ENCODE measurements at places on chromosomes 3 and 15.

GRCh38 chr3:63911509-63911872, 692 bp downstream of the SCAANT1 start:
- DNase-seq: no peak

GRCh38 chr15:62883938-62884479, 158.5 kb upstream of the TPM1 start:
- DNase-seq: no peak

GRCh38 chr3:161401389-161401788, 30.1 kb upstream of the SPTSSB start:
- DNase-seq: no peak

- DNase-seq: no peak
These were observed 2.7 kb downstream of the MLF1 start for GRCh38 chr3:158573714-158574113.

DNA sequence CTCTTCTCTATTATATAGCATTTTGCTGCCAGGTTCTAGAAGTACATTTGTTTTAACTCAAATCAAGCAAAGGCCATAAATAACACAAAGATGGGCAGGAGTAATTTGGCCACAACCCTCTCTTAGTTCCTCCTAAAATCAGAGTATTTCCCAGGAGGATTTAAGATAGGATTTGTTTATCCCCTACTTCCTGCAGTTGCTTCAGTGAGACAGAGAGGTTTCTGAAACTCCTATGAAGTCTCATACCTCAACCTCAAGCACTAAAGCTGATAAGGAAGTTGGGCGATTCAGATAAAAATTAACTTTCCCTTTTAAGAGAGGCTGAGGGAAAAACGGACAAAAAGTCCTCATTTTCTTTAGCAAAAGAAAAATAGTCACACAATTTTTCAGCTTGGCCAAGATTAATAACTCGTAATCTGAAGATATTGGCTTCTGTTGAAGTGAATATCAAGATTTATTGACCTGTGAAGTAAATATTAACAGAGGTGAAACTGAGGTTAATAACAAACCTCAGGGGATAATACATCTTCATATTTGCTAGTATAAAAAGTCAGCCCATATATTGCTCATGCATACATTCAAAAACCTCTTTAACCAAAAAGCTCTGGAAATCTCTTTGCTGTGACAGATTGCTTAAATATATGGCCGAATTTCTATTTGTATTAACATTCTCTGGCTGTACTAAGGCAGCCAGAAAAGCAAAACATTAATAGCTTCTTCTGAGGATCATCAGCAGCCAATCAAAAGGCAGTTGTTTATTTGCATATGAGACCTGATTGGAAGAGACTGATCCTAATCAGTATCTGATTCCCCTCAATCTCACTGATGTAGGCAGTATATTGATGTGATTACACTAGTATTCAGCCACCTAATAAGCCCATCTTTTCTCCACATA, 90.6 kb upstream of the GADL1 start:
- DNase-seq: no peak

- no peak for DNase-seq
These were observed 37.2 kb downstream of the IDH2 start for GRCh38 chr15:90064911-90065681.

DNA sequence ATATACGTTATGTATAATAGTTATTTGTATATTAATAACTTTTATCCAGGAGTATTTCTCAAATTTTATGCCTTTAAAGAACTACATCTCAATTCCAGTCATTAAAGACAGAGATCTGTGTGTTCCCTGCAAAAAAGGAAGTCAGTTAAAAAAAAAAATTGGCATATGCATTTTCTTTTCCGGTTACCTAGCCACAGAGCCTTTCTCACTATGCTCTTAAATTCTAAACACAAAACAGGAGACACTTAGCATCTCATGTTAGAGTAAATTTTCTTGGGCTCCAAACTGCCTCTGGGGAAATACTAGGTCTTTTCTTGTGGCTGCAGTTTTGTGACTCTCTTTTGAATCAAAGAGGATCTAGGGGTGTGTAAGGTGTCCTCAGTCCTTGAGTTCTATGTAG, 105.9 kb downstream of the KCNH8 start:
- no peak for DNase-seq

DNA sequence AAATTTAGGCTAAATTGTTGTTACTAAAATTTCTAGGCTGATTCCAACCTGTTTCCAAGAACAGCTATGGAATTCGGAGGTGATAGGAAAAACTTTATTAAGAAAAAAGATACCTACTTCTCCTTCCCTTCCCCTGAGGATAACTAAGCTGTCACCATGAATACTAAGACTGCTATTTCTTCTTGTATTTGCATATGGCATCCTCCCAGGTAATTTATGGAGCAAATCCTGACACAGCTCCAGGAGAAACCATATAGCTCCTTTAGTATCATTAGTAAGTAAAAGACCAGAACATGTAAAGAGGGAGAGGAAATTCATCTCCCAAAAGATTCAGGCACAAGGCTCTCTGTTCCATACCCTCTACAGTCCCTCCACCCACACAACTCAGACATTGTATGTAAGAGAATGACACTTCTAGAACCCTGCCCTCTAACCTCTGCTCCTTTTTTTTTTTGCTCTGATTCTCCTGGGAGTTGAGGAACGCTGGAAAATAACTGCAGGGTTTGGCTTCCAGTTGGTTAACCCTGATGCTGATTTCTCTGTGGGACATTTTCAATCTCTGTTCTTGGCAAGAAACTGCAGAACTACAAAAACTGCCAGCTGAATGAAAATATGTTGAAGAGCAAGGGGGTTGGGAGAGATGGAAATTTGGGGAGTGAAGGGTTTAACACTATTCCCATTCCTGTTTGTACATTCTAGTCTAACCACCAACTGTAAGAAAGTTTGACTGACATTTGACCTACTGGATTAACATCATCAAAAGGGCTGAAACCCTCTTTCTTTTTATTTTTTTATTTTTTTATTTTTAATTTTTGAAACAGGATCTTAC, 14.2 kb upstream of the MAGI1 start:
- DNase-seq: no peak

DNA sequence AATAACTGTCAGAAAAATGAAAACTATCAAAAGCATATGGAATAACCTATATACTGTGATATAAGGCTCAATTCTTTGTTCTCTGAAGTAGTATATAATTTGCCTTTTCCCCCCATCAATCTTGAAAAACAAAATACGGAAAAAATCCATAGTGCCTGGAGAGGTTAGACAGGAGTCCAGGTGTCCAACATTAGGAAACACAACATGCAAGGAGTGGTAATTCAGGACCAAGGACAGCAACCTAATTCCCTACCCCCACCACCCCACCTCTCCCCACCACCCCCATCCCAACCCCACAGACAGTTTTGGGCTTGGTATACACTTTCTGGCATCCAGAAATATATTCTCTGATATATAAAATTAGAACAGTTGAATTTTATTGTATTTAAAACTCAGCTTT, 55.1 kb upstream of the SLC25A26 start:
- no peak for DNase-seq

GRCh38 chr3:71585131-71585530, 1.6 kb upstream of the FOXP1 start:
- DNase-seq: no peak

DNA sequence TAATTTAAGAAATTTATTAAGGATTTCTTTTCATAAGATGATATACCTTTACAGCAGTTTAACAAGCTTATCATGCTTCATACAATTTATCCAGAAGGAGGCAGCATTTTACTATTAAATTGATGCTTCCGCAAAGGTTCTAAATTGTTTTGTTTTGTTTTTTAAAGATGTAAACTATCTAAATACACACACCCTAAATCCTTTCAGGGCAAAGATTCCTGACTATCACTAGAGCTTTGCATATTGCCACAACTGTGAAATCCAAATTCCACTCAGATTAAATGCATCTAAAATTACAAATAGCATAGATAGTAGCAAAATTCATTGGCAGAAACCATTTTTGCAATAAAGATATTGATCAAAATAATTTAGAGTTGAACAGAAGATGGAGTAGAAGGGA, 44.5 kb upstream of the CCNL1 start:
- DNase-seq: no peak

DNA sequence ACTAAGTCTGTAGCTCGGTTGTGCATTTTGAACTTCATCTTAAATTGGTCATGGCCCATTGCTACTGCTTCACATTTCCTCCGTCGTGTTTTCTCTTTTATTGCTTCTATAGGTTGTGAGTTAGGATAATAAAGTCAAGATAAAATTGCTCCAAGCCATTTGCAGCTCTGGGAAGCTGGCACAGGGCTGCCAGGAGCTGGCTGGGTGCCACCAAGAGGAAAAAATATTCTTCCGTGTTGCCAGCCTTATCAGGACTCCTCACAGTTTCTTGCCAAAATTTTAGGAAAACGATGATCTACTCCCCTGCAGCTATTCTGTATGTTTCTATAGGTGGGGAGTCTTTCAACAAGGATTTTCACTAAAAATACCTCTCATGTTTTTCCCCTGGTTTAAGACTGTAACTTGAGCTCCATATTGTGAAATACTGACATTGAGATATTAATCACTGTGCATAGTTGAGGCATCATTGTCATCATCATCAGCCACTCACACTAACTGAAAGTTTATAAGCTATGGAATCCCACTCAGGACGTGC, 55.4 kb upstream of the PIAS1 start:
- DNase-seq: no peak

- DNase-seq: no peak
These were observed 29.2 kb downstream of the PXK start for GRCh38 chr3:58361866-58362265.

DNA sequence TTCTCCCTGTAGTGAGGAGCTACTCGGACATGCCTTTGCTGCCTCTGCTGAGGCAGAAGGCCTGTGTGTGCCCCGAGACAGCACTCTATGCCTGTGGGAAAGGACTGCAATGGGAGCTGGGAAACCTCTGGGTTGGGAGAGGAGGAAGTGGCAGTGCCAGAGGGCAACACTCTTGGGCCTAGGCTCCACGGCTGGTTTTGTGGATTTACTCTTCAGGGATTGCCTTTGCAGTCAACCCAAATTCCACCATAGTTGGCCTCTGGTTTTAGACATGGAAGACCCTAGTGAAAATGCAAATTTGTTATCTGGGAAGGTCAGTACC, 46.8 kb downstream of the ITGA11 start:
- no peak for DNase-seq

- DNase-seq: no peak
These were observed 2.0 kb downstream of the LYSMD2 start for GRCh38 chr15:51735228-51736010.

DNA sequence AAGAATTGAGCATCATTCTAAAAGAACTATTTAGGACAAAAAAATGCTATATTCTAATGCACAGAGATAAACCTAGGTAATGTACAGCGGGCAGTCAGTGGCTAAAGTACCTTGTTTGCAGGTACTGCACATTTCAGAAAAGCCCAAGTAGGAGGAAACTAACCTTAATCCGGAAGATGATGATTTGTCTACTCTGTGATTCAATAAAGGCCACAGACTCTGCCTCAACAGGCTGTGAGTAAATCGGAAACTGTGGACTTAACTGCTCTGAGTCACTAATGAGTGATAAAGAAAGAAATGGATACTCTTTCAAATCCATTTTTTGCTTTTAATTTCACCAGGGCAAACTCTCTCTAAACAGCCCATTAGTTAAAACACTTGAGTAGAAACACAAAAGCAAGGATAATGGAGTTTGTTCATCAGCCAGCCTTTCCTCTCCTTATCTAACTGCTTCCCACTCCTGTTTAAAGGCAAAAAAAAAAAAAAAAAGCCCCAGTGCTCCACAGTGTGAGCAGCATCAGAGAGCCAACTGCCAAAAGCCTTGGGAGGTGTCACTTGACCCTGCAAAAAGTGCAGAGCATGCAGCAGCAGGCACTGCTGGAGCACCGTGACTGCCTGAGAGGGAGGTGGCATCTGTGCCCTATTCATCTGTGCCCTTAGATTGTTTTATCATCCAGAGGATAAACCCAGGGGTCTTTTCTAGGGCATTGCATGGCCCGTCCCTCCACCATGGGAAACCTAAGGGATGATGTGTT, 187.7 kb downstream of the SATB1 start:
- no peak for DNase-seq

DNA sequence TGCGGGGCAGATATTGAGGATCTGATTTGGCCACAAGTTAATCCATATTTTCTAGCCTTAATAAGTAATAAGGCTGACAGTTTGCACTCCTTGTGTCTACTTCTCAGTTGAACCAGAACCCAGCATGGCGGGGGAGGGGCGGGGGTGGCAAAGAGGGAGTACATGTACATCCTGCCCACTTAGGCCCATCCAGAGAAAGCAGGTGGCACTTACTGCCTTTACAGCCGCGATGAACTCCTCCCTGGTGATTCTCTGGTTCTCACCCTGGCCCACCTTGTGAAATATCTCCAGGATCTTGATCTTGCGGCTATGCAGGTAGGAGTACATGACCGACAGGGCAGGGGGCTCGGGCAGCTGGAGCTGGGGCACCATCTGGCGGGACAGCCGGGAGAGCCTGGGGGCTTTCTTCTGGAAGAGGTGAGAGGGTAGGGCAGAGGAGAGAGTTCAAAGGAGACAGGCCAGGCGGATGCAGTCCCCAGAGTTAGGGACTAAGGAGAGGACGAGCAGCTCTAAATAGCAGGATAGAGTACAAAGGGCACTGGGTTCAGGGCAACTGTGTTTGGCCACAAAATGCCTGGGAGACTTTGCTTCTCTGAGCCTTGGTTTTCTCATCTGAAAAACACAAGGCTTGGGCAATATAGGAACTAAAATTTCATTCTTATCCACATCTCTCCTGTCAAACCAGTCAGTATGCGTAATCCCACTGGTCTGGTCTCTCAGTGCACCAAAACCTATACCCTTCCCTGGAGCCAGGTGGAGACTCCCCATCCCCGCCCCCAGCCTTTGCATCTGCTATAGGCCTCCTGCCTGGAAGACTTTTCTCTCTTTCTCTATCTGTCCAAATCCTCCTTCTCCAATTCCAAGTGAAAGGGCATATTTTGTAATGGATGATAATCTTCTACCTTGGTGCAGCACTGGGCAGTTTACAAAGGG, 10.1 kb downstream of the EFCAB12 start:
- no peak for DNase-seq

- DNase-seq: no peak
These were observed 118.2 kb upstream of the TGFBR2 start for GRCh38 chr3:30488070-30488756.

GRCh38 chr15:66931768-66932633, 133.4 kb upstream of the SMAD3 start:
- DNase-seq: no peak

DNA sequence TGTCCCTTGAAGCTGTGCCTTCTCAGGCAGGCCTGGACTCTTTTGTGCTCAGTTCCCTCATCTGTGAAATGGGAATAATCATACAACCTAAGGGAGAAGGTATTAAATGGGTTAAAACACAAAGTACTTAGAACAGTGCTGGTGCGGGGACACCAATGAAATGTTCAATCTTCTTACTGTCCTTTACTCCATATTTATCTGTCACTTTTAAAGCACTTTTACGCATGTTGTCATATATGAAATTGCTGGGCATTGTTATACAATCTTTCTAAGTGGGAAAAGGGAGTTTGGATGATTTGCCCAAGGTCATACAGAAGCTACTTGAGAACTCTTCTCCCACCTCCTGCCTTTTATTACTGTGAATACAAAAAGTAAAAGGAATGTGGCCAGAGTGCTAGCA, 87.8 kb upstream of the PSMD6 start:
- DNase-seq: no peak

- DNase-seq: no peak
These were observed 13.1 kb upstream of the USP3 start for GRCh38 chr15:63491116-63491827.

- no peak for DNase-seq
These were observed 166.5 kb upstream of the TMCO5A start for GRCh38 chr15:37767841-37768455.

GRCh38 chr3:123340336-123340735, 108.6 kb downstream of the ADCY5 start:
- no peak for DNase-seq
